Activated T-helper 2 cell treated with anti-CD3 and anti-CD28 coated beads, Interferon-gamma antibody, Interleukin-2, Interleukin-4, amounts not matched to agents 10 μg/mL and 5 μg/mL and 100 μg/mL, durations not matched to agents 14 hours and 24 hours and 36 hours (primary cell): ENCODE measurements at places on chromosomes 1 and 21. TPM values are rescaled to one million over a fixed set of nuclear protein-coding genes. Genes with fewer than 3 reads are reported as not detected.

ARHGAP29 gene
- total RNA-seq = 0.05 and 0.18 TPM in 2 replicates

MRPS21 gene
- total RNA-seq = 80.7 and 83.4 TPM in 2 replicates

KANK4 gene
- not detected in 2 replicates for total RNA-seq

BLACAT1 gene
- total RNA-seq = not detected in 2 replicates

NEGR1 gene
- total RNA-seq = not detected in 2 replicates

PDZK1IP1 gene
- not detected in 2 replicates for total RNA-seq

AMIGO1 gene
- 0.66 and 0.92 TPM in 2 replicates for total RNA-seq

PEX11B gene
- total RNA-seq = 22.1 and 23.4 TPM in 2 replicates

MECR gene
- total RNA-seq = 33.0 and 34.6 TPM in 2 replicates

C1orf115 gene
- total RNA-seq = 0.11 TPM in 1 of 2 replicates, not detected in the other

GPR157 gene
- 6.9 and 7.7 TPM in 2 replicates for total RNA-seq

THEM5 gene
- not detected in 2 replicates for total RNA-seq

RGS8 gene
- not detected in 2 replicates for total RNA-seq

NGF gene
- total RNA-seq = not detected in 2 replicates

ADAMTS4 gene
- 0.05 and 0.09 TPM in 2 replicates for total RNA-seq

KRTAP12-2 gene
- total RNA-seq = not detected in 2 replicates

TAL1 gene
- total RNA-seq = not detected in 2 replicates

NRIP1 gene
- 7.9 and 8.3 TPM in 2 replicates for total RNA-seq

PSRC1 gene
- total RNA-seq = 7.8 and 9.5 TPM in 2 replicates

COA7 gene
- total RNA-seq = 31.5 and 34.2 TPM in 2 replicates

CD1D gene
- not detected in 2 replicates for total RNA-seq

SH3BGR gene
- 0.92 and 1.0 TPM in 2 replicates for total RNA-seq

PPIAL4G gene
- total RNA-seq = 0.05 TPM in 1 of 2 replicates, not detected in the other

KIF14 gene
- total RNA-seq = 13.8 and 14.9 TPM in 2 replicates

RHBDL2 gene
- not detected in 2 replicates for total RNA-seq

TMEM79 gene
- 6.8 and 7.8 TPM in 2 replicates for total RNA-seq

MYOM3 gene
- total RNA-seq = not detected in 2 replicates

S100A9 gene
- not detected in 2 replicates for total RNA-seq

HSPB7 gene
- total RNA-seq = not detected in 2 replicates

TFF1 gene
- total RNA-seq = 0.48 and 0.51 TPM in 2 replicates

CCDC27 gene
- total RNA-seq = 0.07 TPM in 1 of 2 replicates, not detected in the other

SPAG17 gene
- total RNA-seq = not detected in 2 replicates

GPN2 gene
- total RNA-seq = 36.0 and 43.1 TPM in 2 replicates

FOXD2 gene
- total RNA-seq = 0.11 and 0.18 TPM in 2 replicates

ZBTB8B gene
- total RNA-seq = 0.02 TPM in 1 of 2 replicates, not detected in the other

ZSWIM5 gene
- total RNA-seq = 0.14 and 0.21 TPM in 2 replicates

MYBPH gene
- not detected in 2 replicates for total RNA-seq

OR2M3 gene
- total RNA-seq = not detected in 2 replicates
